Small intestine (tissue), 16 donors: ENCODE measurements at places on chromosomes 6 and 20. TPM values are rescaled to one million over a fixed set of nuclear protein-coding genes. Genes with fewer than 3 reads are reported as not detected.

CNBD2 gene
- 10.6 TPM for polyA plus RNA-seq

HCRTR2 gene
- polyA plus RNA-seq: not detected

GCNT2 gene
- polyA plus RNA-seq: 39.3 TPM

KCNQ5 gene
- polyA plus RNA-seq: not detected

OR2H2 gene
- polyA plus RNA-seq: not detected

PPP1R3D gene
- 8.3 TPM for polyA plus RNA-seq

CST5 gene
- 0.16 TPM for polyA plus RNA-seq

SLCO4A1 gene
- 2.2 TPM for polyA plus RNA-seq

SLC12A5 gene
- not detected for polyA plus RNA-seq

LAMP5 gene
- 0.86 TPM for polyA plus RNA-seq

- DNase-seq: no peak
Observed at GRCh38 chr20:689348-689747, 13.7 kb upstream of the SCRT2 start.

- no peak for DNase-seq
Observed at GRCh38 chr6:154901876-154902552, 93.1 kb upstream of the TIAM2 start.

DNA sequence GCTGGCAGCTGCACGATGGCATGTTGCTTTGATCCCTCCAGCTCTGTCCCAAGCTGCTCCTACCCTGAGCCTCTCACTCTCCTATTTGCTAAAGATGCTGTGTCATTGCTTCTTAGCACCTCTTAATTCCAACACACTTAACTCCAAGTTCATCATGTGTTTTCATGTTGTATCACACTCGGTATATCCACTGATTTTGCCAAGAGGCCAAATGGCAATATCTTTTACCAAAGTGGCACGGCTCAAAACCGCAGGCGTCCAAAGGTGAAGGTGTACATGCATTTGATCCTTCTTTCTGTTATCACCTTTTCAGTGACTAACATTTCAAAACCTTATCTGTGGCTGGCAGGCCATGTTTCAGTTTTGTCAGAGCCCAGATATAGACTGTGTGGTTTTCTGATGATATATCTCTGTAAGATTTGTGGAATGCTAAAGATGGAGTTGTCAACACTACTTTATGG is 217.0 kb downstream of the TBX18 start:
- DNase-seq: no peak

GRCh38 chr20:56949318-56949717 is 317.1 kb downstream of the BMP7 start:
- no peak for DNase-seq

- no peak for DNase-seq
Observed at GRCh38 chr20:15812696-15813095, 760.6 kb downstream of the KIF16B start.

GRCh38 chr6:16130437-16130891 is 1.6 kb downstream of the MYLIP start:
- no peak for DNase-seq

- peak; percentile 56 for DNase-seq
Observed at GRCh38 chr20:41577129-41578009, 40.8 kb downstream of the CHD6 start.

DNA sequence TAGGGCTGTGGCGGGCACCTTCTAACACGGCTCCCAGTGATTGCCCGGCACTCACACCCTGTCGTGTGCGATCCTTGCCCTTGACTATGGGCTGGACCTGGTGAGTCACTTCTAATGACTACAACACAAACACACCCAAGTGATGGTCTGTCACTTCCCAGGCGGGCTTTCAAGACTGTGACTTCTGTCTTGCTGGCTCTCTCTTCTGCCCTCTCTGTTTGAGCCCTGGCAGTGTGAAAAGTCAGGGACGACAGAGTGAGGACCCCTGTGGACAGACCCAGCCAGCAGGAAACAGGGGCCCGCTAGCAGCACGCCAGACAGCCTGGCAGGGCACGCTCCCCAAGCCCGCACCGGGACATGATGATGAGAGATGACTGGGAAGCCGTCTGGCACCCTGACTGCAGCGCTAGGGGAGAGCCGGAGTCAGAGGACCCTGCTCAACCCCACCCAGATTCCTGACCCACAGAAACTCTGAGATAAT is 43.0 kb downstream of the KIF16B start:
- DNase-seq: peak; percentile 97

DNA sequence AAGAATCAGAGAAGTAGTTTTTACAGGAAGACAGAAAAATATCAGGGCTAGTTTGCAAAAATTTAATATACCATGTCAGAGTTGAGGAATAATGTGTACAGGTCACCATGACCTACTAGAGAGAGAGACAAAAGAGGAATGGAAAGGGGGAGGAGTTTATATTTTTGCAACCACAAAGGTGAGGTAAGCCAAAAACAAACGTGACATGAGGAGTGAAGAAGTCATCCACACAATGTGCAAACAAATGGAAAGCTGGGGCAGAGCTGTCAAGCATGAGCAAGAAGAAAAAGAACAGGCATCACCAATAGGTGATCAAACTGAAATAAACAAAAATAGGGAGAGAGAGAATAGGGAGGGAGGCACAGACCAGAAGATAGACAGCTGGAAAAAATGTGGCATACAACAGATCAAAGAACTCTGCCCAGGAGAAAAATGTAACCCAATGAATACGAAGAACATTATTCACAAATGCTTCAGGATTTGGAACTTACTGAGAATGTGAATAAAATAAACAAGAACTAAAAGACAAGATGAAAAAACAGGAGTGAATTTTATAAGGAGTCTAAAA is 15.5 kb downstream of the RARS2 start:
- no peak for DNase-seq

DNA sequence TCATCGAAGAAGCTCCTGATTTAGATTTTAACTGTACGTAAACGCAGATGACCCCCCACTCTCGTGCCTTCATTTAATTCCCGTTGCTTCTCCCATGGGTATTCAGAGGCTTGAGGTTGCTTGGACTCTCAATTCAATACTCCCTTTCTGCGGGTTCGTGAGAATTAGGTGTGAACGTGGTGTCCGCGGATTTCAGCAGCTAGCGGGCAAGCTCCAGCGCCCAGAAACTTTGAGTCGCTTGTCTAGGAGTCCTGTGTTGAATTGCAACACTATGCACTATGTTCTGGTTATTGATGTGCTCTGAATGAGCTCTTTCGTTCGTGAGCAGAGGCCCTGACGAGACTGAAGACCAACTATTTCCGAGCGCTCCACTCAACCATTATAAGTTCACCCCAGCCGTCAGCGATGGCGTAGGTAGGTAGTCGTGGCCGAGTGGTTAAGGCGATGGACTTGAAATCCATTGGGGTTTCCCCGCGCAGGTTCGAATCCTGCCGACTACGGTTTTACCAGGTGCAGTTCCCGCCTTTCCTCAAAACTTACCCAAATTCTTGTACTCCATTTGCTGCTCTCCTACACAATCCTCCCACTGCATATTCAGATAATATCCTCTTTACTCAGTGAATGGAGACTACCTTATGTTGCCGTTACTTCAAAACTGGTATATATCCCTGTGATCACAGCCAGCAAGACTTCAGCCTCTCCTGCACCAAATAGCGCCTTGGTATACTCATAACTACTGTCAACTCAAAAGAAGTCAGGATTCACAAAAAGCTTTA is 72.6 kb upstream of the ZNF184 start:
- DNase-seq: no peak

DNA sequence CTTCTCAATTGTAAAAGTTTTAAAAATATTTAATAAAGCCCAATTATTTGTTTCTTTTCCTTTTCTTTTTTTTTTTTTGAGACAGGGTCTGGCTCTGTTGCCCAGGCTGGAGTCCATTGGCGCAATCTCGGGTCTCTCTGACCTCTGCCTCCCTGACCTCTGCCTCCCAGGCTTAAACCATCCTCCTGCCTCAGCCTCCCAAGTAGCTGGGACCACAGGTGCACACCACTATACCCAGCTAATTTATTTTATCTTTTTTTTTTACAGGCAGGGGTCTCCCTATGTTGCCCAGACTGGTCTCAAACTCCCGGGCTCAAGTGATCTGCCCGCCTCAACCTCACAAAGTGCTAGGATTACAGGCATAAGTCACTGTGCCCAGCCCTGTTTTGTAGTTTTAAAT is 9.8 kb downstream of the REPS1 start:
- no peak for DNase-seq

DNA sequence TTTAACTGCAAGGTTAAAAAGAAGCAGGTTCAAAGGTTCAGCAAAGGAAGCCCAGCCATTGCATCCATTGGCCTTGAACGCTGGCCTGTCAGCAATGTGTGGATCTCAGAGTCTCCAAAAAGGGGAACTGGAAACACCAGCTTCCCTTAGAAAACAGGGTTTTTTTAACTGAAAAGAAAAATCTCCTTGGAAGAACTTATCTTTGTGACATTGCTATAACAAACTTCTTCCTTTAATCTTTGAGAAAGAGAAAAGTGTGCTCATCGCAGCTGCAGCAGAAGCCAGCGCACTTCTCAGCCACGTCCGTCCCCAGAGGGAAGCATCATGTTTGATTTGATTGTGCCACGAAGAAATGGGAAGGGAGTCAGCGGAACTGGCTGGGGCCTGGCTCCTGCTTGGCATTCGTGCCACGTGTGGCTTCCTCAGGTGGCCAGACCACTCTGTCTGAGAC is 215.0 kb downstream of the SYNDIG1 start:
- no peak for DNase-seq

DNA sequence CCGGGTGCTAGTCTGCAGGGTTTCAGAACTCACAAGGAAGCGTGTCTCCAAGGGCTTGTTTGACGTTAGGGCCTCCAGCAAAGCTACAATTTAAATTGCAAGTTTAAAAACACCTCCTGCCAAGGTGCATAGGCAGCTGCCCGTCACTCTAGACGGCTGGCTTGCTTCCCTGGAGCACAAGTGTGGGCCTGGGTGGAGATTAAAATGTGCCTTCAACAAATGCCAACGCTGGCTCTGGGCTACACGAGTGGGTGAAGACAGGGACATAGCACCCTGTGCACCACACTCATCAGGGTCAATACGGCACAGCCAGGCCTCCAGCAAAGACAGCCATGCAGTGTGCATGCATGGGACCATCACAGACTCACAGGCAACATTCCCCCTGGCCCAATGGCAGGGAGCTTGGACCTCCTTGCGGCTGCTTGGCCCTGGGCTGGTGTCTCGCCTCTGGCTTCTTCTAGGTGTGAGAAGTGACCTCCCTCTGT is 48.4 kb upstream of the FRMD1 start:
- DNase-seq: no peak

DNA sequence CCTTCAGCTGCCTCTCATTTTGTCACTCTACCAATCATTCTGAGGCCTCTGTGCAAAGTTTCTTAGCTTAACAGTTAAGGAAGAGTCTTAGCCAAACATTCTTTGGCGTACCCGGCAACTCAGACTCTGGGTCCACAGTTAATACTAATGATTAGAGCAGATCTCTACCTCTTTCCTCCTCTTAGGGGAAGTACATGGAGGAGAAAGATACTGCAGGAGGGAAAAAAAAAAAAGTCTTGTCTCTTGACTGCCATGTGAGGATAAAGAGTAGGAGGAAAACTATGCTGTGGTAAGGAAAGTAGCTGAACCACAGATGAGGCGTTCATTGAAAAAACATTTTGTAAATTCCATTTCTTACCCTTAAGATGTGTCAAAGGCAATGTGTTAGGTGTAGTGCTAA is 44.0 kb upstream of the MARCKS start:
- DNase-seq: no peak

DNA sequence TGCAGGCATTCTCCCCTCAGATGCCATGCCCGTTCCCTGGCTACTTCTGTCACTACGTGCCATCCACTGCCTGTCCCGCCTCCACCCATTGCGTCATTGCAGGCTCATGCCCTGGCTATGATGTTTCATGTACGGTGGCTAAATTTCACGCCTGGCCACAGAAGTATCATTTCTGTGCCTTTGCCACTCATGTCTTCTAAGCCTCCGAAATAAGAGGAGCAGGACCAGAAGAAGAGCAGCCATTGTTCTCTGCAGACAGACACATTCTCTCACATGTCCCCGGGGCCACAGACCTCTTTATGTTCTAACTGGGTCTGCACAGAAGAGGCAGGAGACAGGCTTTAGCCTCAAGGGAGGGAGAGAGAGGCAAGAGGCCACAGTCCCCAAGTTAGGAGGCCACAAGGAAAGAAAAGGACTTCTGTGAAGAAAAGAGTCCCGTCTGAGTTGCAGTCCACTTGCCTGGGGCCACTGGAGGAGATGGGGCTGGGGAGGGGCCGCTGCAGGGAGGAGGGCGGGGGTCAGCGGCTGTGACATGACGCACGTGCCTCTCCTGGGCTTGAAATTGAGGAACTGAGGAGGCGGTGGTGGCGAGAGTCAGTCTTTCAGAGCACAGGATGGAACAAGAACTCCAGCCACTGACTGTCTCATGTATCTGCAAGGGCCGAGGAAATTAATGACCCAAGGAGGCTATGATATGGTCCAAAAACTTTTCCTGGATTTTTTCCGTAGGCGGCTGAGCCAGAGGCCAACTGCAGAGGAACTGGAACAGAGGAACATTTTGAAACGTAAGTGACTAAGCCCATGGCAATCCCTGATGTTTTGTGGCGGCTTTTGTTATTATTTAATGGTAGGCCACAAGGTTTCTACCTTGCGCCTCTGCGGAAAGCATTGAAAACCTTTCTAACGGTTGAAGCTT is 55.9 kb downstream of the TBC1D7 start:
- no peak for DNase-seq

DNA sequence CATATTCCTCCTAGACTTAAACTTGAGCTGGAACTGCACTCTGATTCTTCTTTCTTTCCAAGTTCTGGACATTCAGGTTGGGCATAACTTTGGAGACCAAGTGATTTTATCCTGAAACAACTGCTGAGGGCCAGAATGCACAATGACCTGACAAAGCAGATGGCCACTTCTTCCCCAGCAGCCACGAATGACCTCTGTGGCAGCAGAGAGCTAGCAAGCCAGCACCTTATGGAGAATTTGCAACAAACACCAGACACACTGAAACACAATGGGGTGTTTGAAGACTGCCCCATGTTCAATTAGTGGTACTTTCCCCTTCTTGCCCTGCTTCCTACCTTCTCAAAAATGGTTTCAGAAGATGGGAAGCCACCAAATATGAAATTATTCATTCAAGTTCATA is 4.2 kb upstream of the TENT5A start:
- no peak for DNase-seq

DNA sequence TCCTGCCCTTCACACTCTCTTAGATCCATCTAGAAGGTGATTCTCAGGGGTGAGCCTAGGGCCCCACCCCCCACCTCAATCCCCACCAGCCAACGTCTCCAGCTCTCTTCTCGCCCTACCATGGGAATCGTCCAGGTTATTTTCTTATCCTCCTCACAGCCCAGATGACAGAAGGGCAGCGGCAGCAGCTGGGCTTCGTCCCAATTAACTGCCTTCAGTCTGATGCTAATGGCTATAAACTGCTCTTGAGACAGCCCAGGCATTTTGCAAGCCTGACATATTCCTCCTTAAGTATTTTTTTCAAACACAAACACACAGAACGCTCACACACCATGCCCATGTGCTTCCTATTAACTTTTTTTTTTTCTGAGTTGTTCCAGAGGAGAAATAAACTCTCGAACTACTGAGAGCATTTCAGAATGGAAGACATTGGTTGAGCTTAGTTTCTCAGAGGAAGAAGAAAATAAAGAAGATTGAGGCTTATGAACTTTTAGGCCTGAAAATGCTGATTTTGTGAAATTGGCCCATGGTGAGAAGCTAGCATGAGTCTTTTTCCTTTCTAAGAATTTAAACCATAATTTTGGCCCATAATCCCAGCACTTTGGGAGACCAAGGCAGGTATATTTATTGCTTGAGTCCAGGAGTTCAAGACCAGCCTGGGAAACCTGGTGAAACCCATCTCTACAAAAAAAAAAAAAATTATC is 124.6 kb downstream of the EYA2 start:
- DNase-seq: no peak
